Activated CD8-positive, alpha-beta memory T cell treated with anti-CD3 and anti-CD28 coated beads, Interleukin-2, amount 10 ng/mL, durations not matched to agents 7 days and 5 days (primary cell): ENCODE measurements at places on chromosomes 3 and 15. TPM values are rescaled to one million over a fixed set of nuclear protein-coding genes. Genes with fewer than 3 reads are reported as not detected.

The CD86 gene
- total RNA-seq = 25.3 TPM

The PDZRN3 gene
- total RNA-seq = not detected

The AHSG gene
- total RNA-seq = not detected

The SKOR1 gene
- total RNA-seq = 0.19 TPM

The DCLK3 gene
- not detected for total RNA-seq

The HHLA2 gene
- total RNA-seq = 9.4 TPM

The ALPK3 gene
- total RNA-seq = 0.23 TPM

The PLA2G4F gene
- not detected for total RNA-seq

The ASB14 gene
- not detected for total RNA-seq

The HES1 gene
- total RNA-seq = 0.28 TPM

The NUSAP1 gene
- 234 TPM for total RNA-seq

The INO80 gene
- 30.8 TPM for total RNA-seq

The KLF15 gene
- total RNA-seq = not detected

The PDCD6IP gene
- total RNA-seq = 208 TPM

The TGM5 gene
- 1.1 TPM for total RNA-seq

The RUBCN gene
- 58.9 TPM for total RNA-seq

The CPEB1 gene
- not detected for total RNA-seq

The PYGO1 gene
- total RNA-seq = not detected

The UACA gene
- total RNA-seq = 0.61 TPM

The NAALADL2 gene
- total RNA-seq = not detected

The TRAIP gene
- total RNA-seq = 32.0 TPM

The ADCY5 gene
- not detected for total RNA-seq

The CLDN16 gene
- total RNA-seq = not detected

The CD200 gene
- 0.67 TPM for total RNA-seq

The CAND2 gene
- total RNA-seq = 0.05 TPM

The MAN2C1 gene
- total RNA-seq = 143 TPM

The PLAAT1 gene
- not detected for total RNA-seq

The CHRNA7 gene
- not detected for total RNA-seq

The HEG1 gene
- total RNA-seq = 38.5 TPM

The PPP2R3A gene
- not detected for total RNA-seq

The UTS2B gene
- total RNA-seq = not detected

The NOP10 gene
- 166 TPM for total RNA-seq

The RPS17 gene
- total RNA-seq = 1,238 TPM

The TERC gene
- 10.5 TPM for total RNA-seq

The BHLHE40 gene
- total RNA-seq = 491 TPM

The GOLGA6L4 gene
- 0.96 TPM for total RNA-seq

The CHRNA3 gene
- not detected for total RNA-seq

The SV2B gene
- not detected for total RNA-seq

The FOXB1 gene
- 1.2 TPM for total RNA-seq

The SNAP23 gene
- total RNA-seq = 36.9 TPM

The NXPE3 gene
- 19.6 TPM for total RNA-seq

The CCDC9B gene
- 0.45 TPM for total RNA-seq

The TMEM207 gene
- not detected for total RNA-seq

The PARP16 gene
- 19.7 TPM for total RNA-seq

The ZNF80 gene
- 5.5 TPM for total RNA-seq

The UNC13C gene
- not detected for total RNA-seq

The SLC28A2 gene
- total RNA-seq = not detected
